SJSA1 (cell line): ENCODE measurements at places on chromosomes 5 and 9.

DNA sequence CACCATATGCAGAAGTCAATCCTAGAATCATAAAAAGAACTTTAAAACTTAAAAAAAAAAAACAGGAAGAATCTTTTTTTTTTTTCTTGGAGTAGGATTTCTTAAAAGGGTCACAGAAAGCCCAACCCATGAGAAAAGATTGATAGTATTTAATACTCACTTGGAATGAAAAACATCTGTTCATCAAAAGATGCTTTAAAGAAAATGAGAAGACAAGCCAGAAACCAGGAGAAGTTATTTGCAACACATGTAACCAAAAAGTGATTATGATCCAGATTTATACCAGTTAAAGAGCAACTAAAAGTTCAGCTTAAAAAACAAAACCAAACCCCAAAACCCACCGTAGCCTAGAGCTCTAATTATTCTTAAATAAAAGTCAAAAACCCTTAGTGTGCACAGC lies 69.3 kb downstream of the TLE4 start:
- no peak for DNase-seq

DNA sequence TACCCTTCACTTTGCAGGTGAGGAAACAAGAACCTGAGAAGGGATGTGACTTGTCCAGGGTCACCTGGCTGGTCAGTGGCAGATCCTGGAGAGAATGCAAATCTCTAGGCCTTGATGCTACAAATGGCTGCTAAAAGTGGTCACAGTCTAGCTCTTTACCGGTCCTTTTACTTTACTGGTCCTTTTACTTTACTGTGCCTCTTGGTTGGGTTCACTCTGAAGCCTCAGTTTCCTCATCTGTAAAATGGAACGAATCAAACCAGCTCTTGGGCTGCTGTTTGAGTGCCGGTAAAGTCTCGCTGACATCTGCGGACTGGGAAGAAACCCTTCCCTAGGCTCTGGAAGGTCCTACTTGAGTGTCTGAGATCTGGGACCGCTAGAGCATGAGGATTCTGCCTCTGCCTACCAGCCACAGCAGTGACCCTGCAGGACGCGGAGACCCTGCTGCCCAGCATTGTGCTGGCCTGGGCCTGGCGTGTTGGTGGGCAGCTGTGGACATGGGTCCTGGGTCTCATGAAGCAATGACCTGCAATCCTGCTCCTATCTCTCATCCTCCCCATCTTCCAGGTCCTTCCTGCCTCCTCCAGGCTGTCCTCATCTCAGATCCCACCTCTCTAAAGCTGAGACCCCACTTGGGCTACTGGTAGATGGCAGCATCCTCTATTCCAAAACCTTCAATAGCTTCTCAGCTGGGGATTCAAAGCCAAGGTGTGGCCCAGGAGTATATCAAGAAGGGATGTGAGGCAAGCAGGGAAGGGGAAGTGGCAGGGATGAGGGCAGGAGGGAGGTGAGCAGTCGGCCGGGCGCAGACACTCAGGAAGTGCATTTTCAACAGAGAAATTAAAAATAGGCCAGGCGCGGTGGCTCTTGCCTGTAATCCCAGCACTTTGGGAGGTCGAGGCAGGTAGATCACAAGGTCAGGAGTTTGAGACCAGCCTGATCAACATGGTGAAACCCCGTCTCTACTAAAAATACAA lies 13.3 kb downstream of the CORO2A start:
- DNase-seq: no peak

- DNase-seq: no peak
These were observed 74.4 kb upstream of the SHISAL2B start for GRCh38 chr5:64615895-64616294.

DNA sequence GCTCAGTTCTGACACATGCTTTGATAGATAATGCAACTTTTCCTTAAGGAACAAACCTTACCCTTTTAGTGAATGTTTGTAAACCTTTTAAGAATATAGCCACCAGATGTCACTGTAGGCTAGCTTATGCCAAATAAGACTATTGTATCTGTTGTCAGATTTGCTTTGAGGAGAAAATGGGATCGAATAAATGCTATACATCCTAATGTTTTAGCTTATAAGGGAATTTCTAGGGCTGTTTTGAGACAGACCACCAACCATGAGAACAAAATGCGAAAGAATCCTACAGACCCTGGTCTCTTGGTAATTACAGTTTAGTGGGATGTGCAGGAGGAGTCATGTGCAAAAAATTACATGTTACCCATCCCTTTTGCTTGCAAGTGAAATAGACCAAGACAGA lies 127.6 kb upstream of the NMUR2 start:
- DNase-seq: peak; percentile 33

GRCh38 chr5:80989883-80990282 lies 29.7 kb downstream of the RASGRF2 start:
- no peak for DNase-seq

- DNase-seq: no peak
These were observed 201.7 kb upstream of the ZNF618 start for GRCh38 chr9:113674436-113674835.

- no peak for DNase-seq
These were observed 80.2 kb upstream of the PANK3 start for GRCh38 chr5:168659286-168659847.

GRCh38 chr9:79807971-79808370 lies 236.2 kb downstream of the TLE4 start:
- DNase-seq: no peak

DNA sequence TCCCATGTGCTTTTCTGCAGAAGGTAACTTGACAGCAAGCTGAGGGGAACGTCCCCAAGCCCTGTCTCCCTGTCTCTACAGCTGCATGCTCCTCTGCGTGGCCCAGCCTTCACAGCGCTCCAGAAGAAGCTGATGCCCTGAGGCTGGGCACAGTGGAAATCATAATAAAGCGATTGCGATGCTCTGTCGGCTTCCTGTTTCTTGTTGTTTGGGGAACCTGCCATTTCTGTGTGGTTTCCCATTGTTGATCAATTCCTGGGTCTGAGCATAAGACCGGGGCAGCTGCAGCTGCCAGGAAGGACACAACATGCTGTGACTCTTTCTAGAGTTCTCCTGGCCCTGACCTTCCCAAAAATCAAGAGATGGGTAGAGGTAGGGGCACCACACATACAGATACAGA lies 7.2 kb upstream of the DNAJB5 start:
- no peak for DNase-seq

DNA sequence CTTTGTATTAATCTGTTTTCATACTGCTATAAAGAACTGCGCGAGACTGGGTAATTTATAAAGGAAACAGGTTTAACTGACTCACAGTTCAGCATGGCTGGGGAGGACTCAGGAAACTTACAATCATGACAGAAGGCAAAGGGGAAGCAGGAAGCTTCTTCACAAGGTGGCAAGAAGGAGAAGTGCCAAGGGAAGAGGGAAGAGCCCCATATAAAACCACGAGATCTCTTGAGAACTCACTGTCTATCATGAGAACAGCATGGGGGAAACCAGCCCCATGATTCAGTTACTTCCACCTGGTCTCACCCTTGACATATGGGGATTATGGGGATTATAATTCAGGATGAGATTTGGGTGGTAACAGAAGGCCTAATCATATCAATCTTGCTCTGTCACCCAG lies 60.9 kb upstream of the CHD1 start:
- DNase-seq: no peak

DNA sequence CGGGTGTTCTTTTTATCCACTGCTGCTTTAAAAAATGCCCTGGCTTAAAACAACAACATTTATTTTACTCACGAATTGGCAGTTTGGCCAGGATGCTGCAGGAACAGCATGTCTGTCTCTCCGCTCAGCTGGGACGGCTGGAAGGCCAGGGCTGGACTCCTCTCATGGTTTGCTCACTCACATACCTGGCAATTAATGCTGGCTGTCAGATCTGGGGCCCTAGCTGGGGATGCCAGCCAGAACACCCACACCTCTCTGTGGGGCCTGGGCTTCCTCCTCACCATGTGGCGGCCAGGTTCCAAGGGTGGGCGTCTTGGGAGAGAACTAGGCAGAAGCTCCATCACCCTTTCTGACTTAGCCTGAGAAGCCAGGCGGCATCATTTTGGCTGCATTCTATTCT lies 189.1 kb upstream of the IL12B start:
- no peak for DNase-seq
